CD4-positive, alpha-beta T cell treated with Interleukin-4 for 1 hour (primary cell): ENCODE measurements at places on chromosomes 12 and 14.

DNA sequence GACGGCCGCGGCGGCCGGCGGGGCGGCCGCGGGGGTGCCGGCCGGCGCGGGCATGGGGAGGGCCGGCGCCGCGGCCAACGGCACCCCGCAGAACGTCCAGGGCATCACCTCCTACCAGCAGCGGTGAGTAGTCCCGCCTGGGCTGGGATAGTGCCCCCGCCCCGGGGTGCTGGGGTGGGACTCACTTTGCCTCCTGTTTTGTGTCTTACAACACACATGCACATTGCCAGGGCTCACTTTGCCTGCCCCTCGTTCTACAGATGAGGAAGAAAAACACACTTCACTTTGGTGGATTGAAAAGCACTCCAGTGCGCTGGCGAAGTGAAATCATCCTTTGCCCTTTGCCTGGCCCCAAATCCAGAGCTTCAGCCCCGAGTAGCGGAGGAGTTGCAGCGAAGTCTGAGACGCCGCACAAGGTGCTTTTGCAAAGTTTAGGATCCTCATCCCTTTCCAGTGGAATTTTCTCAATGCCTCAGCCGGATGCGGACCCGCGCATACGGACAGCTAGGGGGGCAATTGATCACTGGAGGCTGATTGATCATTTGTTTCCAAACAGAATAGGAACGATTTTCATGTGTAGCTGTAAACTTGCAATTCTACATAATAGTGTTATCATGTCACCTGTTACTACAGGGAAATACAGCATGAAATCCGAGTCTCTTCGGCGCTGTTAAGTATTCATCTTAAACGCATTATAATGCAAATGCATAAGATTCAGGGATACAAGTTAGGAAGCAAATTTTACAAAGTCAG lies 3.6 kb upstream of the NPAS3 start:
- DNase-seq = no peak

GRCh38 chr14:68770051-68770450 lies 22.8 kb downstream of the ZFP36L1 start:
- DNase-seq = no peak

DNA sequence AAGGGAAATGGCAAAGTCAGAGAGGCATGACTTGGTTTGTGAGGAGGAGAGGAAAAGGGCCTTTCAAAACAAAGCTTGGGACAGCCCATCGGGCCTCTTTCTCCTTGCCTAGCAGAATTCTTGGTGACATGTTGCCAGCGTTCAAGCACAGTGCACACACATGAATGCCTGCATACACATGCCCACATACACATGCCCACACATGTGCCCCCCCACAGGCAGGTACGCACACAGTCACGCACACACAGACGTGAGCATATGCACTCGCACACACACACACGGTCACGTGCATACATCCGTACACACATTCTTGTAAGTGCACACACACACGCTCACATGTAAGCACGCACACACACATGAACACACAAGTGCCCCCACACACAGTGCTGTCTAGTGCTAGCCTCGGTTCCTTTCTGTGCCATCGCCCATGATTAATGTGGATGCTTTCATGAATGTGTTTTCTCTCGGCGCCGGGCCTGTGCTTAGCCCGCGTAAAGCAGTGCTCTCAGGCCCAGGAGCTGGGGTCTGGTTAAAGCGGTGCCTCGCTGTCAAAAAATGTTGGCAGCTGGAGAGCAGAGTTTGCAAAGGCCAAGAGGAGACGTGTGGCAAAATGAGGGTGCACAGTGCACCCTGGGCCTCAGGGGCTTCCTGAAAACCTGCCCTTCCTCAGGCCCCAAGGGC lies 328.8 kb upstream of the DIO3 start:
- DNase-seq = no peak

DNA sequence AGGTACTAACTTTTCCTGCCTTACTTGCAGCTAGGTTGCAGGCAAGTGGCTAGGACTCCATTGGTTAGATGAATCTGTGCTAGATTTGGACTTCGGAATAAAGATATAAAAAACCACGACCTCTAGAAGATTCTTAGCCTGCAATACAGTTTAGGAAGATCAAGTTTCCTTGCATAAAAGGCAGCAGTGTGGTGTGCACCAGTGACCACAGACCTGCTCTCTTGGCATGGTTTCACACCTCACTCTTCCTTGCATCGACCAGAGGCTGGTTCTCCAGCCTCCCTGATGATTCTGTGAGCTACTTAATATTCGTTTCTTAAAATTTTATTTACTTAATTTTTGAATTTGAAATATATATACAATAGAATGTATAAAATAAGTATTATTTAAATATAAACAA lies 9.8 kb downstream of the KLHDC1 start:
- DNase-seq = no peak

- no peak for DNase-seq
Measured at GRCh38 chr14:48323665-48324064, 648.3 kb upstream of the MDGA2 start.

- DNase-seq = no peak
Measured at GRCh38 chr14:91729756-91730155, 2.1 kb downstream of the CATSPERB start.

- DNase-seq = no peak
Measured at GRCh38 chr12:116138364-116138763, 139.1 kb downstream of the MED13L start.

DNA sequence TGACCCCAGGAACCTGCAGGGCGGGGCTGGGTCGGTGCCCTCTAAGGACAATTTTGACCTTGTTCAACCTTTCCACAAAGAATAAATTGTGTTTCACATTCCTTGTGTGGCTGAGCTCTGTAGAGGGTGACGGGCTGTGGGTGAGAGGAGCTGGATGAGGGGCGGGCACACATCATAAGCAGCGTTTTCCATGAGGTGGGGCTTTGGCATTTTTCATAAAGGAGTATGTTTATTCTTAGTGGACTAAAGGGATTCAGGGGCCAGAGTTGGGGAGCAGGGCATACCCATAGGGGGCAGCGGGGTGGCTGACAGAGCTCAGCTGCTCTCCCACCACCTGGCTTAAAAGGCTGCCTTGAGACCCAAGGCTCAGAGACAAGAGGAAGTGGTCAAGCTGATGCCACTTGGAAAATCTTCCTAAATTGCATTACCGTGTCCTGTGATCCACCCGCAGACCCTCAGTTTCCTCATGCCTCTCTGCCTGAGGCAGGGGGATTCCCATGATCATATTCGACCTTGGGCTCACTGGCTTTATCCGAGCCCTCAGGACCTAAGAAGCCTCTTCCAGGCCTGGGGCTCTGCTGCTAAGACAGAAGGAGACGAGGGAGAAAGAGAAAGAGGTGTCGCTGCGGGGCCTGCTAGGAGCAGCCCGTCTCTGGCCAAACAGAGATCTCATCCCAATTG lies 11.4 kb downstream of the MMP14 start:
- no peak for DNase-seq

DNA sequence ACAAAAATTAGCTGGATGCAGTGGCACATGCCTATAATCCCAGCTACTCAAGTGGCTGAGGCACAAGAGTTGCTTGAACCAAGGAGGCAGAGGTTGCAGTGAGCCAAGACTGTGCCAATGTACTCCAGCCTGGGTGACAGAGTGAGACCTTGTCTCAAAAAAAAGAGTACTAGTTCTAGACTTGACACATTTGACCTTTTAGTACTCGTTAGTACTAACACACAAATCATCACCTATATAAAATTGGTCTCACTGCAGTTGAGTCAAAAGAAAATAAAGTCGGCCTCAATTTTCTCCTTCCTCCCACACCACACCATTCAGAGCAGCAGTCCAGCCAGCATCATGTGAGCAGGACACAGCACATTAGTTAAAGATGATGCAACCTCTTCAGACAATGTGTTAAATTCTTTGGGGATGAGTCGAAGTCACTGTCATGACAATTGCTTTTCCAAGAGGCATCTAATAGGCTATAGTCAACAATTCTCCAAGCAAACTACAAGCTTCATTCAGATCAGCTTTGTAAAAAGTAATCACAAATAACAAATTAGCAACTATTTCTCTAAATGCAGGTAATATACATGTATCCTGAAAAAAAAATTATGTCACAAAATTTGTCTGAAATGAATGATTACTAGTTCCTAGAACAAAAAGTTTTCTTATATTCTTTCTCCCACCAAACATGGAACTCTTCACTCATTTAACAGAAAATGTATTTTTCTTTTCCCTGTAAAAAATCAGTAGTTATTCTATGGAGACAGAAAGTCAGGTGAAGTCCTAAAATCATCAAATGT lies 55.6 kb downstream of the CLIP1 start:
- no peak for DNase-seq

DNA sequence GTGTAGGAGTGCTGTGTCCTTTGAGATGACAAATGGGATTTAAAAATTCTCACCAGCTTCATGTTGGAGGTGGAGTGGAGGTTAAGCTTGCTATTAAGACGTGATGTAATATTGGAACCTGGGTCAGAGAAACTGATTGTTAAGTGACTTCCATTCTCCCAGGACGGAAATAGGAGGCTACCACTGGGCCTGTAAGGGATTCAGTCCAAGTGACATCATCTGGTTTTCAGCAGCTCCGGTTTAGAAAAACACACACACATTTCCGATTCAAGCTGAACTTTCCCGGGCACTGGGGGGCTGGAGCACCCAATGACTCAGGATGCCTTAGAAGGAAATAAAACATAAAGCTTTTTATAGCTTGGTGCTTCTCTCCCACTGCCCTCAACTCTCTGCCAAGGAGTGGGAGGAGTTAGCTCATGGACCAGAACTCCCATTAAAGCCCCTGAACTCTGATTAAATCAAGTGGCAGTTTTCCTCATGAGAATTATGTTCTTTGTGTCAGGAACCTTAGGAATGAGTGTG lies 12.4 kb downstream of the CALM1 start:
- no peak for DNase-seq

- DNase-seq = no peak
Measured at GRCh38 chr14:95071649-95072280, 85.6 kb downstream of the DICER1 start.

DNA sequence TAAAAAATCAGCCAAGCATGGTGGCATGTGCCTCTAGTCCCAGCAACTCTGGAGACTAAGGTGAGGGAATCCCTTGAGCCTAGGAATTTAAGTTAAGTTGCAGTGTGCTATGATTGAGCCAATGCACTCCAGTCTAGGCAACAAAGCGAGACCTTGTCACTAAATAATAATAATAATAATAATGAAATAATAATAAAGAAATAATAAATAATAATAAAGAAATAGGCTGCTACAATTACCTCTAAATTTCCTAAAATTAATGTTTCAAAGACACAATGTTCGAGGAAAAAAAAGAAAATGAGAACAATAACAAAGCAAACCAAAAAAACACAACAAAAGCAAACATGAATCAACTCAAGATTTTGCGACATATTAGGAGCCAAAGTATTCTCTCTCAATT lies 29.7 kb downstream of the RALGAPA1 start:
- no peak for DNase-seq

- peak; percentile 80 for DNase-seq
Measured at GRCh38 chr12:55742719-55743405, at the start of gene GDF11. GDF11 (plus strand) TSS chr12:55743122; CDS start chr12:55743317, 195 bp downstream.
